Activated CD8-positive, alpha-beta memory T cell treated with anti-CD3 and anti-CD28 coated beads for 36 hours (primary cell): ENCODE measurements at places on chromosomes 4 and X. TPM values are rescaled to one million over a fixed set of nuclear protein-coding genes. Genes with fewer than 3 reads are reported as not detected.

Gene HSFX2
- not detected for total RNA-seq

Gene LEF1
- 46.5 TPM for total RNA-seq

Gene MMRN1
- not detected for total RNA-seq

Gene ERAS
- not detected for total RNA-seq

Gene CXCL1
- not detected for total RNA-seq

Gene HS6ST2
- total RNA-seq = 0.19 TPM

Gene NHSL2
- total RNA-seq = 0.34 TPM

Gene ARMCX2
- 7.6 TPM for total RNA-seq

Gene NPNT
- total RNA-seq = not detected

Gene NDNF
- total RNA-seq = 0.19 TPM

Gene ADH1B
- not detected for total RNA-seq

Gene DCAF12L1
- not detected for total RNA-seq

Gene XKRX
- total RNA-seq = 0.10 TPM

Gene SPIN2B
- total RNA-seq = 8.2 TPM

Gene SPANXA2
- total RNA-seq = not detected

Gene RAB39B
- 12.3 TPM for total RNA-seq

Gene SPANXD
- not detected for total RNA-seq

Gene TSPAN5
- total RNA-seq = 21.0 TPM

Gene SH3D19
- not detected for total RNA-seq

Gene UGT2B10
- total RNA-seq = not detected

Gene ASB12
- 0.15 TPM for total RNA-seq

Gene CAPN6
- total RNA-seq = not detected

Gene ZXDB
- 5.2 TPM for total RNA-seq

Gene SRPK3
- not detected for total RNA-seq

Gene NLGN4X
- not detected for total RNA-seq

Gene TMSB15A
- total RNA-seq = 0.38 TPM

Gene ZNF630
- 1.3 TPM for total RNA-seq

Gene ETDA
- not detected for total RNA-seq

Gene RHOXF2B
- not detected for total RNA-seq

Gene PRKG2
- total RNA-seq = 0.06 TPM
